ENCODE measurements at places on chromosomes 2 and 18.

GRCh38 chr2:217429981-217430500 lies 570.2 kb upstream of the TNP1 start:
- DNase-seq: no peak

- DNase-seq: no peak
Observed at GRCh38 chr18:48627216-48627615, 88.4 kb downstream of the CTIF start.

GRCh38 chr2:91477731-91478672 lies 2786.5 kb downstream of the RPIA start:
- no peak for DNase-seq

GRCh38 chr2:80292474-80292873 lies 12.1 kb downstream of the LRRTM1 start:
- no peak for DNase-seq

DNA sequence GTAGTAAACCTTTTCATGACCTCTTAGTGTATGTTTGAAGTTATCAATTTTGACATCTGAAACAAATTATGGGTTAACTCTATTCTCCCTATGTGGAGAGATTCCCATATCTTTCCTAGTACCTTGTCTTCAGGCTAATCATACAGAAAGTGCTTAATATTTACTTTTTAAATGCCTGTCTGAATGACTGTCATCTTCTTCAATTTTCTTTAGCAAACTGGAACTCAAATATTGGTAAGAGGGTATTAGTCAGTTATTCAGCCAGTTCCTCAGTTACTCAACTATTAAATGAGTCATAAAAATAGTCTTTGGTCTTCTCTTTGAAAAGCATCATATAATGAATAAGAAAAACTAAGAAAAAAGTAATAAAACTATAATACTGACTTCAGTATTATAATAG lies 1038.0 kb upstream of the PIK3C3 start:
- no peak for DNase-seq

DNA sequence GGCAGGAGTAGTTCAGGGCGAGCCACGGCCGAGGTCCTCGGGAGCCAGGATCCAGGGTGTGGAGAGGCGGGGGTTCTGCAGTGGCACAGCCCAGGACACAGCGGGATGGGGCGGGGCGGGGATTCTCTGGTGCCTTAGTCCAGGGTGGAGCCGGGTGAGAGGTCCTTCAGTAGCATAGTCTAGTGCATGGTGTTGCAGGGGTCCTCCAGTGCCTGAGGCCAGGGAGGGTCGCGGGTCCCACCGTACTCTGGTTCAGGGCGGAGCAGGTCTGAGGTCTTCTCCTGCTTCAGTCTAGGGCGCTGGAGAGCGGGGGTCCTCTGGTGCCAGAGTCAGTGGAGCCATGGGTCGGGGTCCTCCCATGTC lies 131.1 kb downstream of the CCDC74A start:
- no peak for DNase-seq

DNA sequence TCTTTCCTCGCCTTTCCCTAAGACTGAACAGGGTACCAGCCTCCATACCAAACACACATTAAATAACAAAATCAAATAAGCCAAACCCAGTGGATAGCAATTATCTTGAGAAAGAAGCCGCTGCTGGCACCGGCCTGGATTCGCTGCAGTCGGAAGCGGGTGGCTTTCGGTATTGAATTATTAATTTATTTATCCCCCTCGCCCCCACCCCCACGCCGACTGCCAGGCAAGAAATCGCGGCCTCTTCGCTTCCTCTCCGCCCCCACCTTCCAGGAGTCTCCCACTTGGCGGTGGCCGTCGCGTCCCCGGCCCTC lies 370 bp upstream of the ZNF804A start:
- DNase-seq: no peak

GRCh38 chr2:240572141-240573031 lies 4.1 kb downstream of the RNPEPL1 start:
- no peak for DNase-seq

- peak; percentile 88 for DNase-seq
Observed at GRCh38 chr2:67397143-67397986, at the start of gene ETAA1. Gene ETAA1, plus strand, starts transcription at chr2:67397333. Its CDS starts 116 bp downstream, at chr2:67397449.

DNA sequence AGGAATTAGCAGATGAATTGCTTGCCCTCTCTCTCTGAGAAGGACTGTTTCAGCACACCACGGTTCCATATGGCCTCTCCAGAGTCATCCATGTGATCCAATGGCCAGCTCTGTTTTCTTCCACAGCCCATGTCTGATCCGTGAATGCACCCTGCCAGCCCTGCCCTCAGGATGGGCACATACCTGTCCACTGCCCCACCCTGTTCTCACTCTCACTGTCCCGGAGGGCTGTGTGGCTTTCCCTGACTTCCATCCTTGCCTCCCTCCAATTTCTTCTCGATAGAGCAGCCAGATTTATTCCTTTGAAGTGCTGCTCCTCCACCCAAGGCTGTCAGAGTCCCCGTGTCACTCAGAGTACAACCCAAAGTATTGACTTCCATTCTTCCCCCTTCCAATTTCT lies 343.1 kb downstream of the TGIF1 start:
- DNase-seq: no peak

DNA sequence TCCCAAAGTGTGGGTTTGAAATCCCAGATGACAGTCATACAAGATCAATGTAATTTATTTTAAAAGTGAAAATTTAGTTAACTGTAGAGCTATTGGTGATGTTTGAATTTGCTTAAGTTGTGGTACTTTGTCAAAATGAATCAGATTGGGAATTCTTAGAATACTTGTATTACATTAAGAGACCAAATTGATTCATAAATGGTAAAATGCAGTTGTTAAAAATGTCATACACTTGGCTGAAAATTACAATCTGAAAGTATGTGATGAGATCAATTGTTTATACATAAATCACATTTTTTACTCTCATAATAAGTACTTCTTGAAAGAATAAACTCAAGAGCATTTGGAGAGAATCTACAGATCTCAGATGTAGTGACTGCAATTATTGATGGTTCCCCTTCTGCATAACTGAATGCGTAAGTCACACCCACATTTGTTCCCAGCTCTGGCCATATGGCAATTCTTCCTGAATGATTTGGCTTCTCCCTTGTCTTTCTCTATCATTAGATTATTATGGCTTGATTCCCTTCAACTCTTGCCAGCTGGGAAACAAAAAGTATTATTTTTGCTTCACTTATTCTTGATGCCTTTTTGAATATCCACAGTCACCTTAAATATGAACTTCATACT lies 558.5 kb downstream of the CPS1 start:
- no peak for DNase-seq

DNA sequence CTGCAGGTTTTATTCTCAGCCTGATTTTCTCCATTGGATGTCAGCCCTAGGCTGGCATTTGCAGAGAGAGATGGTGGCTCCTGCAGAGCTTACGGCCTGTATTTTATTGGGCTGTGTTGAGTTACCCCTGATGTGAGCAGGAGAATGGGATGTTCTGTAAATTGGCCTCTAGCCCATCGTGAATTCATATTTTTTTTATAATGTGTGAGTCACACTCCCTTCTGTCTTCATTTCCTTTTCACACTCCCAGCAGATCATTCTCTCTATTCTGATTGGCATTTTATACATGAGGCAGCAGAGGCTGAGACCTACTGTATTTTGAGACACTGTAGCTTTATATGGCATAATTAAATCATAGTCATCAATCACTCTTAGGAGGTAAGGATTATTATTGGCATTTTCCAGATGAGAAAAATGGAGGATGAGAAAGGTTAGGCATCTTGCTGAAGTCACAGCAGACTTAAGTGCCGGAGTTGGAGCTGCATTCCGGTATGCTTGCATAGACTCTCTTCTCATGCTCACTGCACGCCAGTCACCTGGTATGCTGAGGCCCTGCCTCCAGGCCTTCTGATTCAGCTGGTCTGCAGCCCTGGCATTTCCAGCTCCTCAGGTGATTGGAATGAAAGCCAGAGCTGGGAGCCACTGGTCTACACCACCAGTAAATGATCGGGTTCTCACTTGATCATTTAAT lies 142.4 kb downstream of the NEDD4L start:
- DNase-seq: no peak

DNA sequence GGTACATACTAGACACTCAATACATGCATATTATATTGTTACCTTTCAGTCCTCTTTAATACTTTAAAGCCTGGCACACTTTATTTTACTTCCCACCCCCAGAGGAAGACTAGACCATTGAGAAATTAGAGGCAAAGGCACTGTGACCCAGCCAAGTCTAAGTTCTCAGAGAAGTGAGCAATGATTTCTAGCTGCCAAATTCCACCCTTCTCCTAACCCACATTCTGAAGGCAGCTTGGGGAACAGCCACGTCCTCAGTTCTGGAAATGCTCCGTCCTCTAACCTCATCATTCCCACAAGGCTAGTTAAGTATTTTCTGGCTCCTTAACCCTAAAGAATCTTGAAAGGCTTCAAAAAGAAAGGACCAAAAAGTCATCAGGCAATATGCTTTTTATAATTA lies 86.6 kb downstream of the COL5A2 start:
- DNase-seq: no peak

- DNase-seq: no peak
Observed at GRCh38 chr2:152623775-152624174, 93.5 kb downstream of the PRPF40A start.

DNA sequence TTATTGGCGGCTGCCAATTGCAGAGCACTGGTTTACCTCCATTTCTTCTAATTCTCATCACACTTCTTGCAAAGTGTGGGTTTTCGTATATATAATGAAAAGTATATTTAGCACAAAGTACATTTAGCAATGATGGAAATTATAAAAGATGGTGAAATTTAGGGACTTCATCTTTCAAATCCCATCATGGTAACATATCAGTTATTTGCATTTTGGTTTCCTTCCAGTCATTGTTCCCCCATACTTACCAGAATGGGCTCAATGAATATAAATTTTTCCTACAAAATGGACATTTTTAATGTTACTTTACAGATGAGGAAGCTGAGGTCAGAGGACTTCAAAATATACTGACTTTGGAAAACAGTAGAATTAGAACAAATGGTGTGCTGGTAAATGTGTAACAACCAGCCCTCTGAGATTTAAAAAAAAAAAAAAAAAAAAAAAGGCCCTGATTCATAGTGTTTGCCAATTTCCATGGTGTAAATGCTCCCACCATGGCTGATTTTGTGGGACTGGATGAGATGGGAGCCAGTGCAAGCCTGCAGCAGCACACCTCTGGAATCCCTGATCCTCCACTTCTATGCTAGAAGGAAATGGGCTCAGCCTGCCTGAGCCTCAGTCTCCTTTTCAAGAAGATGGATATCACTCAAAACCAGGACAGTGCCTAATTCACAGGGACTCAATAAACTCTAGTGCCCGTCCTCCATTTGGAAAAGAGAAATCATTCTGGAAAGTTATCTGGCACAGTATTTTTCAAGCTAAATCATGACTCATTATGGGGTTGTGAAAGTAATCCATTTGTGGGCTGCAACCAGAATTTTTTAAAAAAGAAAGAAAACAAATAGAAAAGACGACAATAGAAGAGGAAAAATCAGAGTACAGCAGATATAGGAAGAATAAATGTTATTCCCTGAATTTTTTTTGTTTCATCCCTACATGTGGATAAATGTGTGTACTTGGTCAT lies 34.0 kb downstream of the LBH start:
- DNase-seq: no peak

GRCh38 chr2:74764429-74765272 lies 69.3 kb upstream of the HK2 start:
- DNase-seq: no peak

GRCh38 chr2:109256921-109257320 lies 127.9 kb downstream of the SH3RF3 start:
- DNase-seq: no peak

- no peak for DNase-seq
Observed at GRCh38 chr2:187462839-187463238, 14.8 kb upstream of the CALCRL start.

DNA sequence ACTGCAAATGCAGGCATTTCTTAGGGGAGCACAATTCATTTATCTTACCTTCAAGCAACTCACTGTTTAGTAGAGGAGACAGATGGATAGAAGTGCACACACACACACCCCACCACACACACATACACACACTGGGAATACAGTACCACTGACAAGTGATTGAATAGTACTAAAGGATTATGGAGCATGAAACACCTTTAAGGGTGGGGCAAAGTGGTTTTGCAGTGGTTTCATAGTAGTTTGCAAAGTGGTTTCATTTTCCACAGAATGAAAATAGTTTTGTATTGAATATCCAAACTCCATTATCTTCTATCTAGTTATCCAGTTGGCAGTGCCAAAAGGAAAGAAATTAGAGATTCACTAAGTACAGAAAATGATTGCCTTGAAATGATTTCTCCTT lies 18.9 kb downstream of the KIF5C start:
- DNase-seq: no peak

DNA sequence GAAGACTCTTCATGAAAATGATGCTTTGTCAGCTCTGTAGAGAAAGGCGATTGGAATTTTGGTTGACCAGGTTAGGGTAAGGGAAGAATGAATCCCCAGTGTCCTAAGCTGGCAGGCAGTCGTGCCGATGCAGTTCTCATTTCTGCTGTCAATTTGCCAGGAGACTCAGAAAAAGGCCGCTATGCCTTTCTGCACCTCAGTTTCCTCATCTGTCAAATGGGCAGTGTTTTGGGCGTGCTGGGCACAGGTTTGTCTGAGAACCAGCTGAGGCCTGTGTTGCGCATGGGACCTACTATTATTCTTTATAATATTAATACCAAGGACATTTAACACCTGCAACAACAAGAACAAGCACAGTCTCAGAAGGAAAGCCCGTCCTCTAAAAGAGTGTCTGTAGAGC lies 50.3 kb downstream of the HPCAL1 start:
- DNase-seq: no peak

DNA sequence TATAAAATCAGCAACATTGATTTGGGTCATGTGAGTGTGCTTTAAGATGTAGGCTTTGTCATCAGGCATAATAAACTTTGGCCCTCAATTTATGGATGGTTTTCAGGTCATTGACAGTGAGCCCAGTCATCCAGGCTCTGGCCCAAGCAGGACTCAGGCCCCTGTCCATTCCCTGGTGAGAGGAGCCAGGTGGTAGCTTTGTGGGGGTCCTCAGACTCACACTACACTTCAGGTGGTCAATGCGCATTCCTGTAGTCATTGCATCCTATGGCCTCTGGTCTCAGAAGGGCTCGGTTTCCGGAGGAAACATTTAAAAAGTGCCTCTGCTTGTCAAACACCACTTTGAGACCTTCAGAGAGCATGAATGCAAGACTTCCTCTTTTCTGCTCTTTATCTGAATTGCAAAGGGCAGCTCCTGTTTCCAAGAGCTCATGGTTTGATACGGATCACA lies 20.2 kb downstream of the LGALSL start:
- DNase-seq: no peak

GRCh38 chr2:68980956-68981355 lies 6.5 kb downstream of the GKN1 start:
- DNase-seq: no peak

DNA sequence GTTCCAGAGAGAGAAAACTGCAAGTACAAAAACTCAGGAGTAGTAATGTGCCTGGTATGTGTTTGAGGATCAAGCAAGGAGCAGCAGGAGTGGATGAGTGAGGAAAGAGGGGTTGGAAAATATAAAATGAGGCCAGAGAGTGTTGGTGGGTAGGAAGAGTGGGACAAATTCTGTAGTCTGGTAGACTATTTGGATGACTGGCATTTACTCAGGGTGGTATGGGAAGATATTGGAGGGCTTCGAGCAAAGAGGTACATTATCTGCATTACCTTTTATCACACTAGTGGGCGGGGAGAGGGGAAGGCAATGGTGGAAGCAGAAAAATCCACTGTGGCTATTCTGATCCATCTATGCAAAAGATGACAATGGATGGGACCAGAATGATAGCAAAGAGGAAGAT lies 381.7 kb upstream of the VWC2L start:
- no peak for DNase-seq

Data from activated naive CD4-positive, alpha-beta T cell (primary cell).